ENCODE measurements at places on chromosomes 16 and 17. TPM values are rescaled to one million over a fixed set of nuclear protein-coding genes. Genes with fewer than 3 reads are reported as not detected.

CMTM2 gene
- 0.67 TPM for total RNA-seq

DNA sequence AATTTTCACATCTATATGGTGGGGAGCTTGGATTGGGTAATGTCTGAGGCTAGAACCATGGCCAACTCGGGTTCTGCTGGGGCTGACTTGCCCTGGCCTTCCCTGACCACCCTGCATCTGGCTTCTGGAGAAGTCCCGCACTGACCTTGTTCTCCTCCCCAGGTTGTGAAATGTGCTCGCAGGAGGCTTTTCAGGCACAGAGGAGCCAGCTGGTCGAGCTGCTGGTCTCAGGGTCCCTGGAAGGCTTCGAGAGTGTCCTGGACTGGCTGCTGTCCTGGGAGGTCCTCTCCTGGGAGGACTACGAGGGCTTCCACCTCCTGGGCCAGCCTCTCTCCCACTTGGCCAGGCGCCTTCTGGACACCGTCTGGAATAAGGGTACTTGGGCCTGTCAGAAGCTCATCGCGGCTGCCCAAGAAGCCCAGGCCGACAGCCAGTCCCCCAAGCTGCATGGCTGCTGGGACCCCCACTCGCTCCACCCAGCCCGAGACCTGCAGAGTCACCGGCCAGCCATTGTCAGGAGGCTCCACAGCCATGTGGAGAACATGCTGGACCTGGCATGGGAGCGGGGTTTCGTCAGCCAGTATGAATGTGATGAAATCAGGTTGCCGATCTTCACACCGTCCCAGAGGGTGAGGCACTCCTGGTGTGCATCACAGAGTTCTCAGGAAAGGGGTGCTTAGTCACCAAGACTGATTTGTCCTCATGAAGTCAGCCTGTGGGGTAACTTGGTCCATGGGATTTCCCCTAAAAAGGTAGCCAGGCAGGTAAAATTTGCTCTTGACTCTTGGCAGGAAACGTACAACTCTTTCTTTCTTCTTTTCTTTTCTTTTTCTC, 6.1 kb downstream of the NOD2 start:
- no peak for DNase-seq

GRCh38 chr17:79003661-79004411, 5.7 kb downstream of the CANT1 start:
- DNase-seq, result no peak

GRCh38 chr16:1363501-1364041, 11.8 kb downstream of the GNPTG start:
- no peak for DNase-seq

DNA sequence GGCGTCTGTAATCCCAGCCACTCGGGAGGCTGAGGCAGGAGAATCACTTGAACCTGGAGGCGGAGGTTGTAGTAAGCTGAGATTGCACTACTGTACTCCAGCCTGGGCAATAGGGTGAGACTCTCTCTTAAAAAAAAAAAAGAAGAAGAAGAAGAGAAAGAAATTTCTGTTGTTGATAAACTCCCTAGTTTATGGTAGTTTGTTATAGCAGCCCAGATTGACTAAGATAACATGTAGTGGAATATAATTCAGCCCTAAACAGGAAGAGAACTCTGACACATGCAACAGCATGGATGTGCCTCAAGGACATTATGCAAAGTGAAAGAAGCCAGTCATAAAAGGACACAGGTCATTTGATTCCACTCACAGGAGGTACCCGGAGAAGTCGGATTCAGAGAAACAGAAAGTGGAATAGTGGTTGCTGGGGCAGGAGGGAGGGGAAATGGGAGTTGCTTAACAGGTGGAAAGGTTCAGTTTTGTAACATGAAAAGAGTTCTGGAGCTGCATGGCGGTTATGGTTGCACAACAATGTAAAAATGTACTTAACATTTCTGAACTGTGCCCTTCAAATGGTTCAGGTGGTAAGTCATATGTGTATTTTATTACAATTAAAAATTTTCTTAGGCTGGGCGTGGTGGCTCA, 26.0 kb upstream of the PRM1 start:
- no peak for DNase-seq

- no peak for DNase-seq
Observed at GRCh38 chr17:76716146-76716838, 5.5 kb upstream of the MXRA7 start.

DNA sequence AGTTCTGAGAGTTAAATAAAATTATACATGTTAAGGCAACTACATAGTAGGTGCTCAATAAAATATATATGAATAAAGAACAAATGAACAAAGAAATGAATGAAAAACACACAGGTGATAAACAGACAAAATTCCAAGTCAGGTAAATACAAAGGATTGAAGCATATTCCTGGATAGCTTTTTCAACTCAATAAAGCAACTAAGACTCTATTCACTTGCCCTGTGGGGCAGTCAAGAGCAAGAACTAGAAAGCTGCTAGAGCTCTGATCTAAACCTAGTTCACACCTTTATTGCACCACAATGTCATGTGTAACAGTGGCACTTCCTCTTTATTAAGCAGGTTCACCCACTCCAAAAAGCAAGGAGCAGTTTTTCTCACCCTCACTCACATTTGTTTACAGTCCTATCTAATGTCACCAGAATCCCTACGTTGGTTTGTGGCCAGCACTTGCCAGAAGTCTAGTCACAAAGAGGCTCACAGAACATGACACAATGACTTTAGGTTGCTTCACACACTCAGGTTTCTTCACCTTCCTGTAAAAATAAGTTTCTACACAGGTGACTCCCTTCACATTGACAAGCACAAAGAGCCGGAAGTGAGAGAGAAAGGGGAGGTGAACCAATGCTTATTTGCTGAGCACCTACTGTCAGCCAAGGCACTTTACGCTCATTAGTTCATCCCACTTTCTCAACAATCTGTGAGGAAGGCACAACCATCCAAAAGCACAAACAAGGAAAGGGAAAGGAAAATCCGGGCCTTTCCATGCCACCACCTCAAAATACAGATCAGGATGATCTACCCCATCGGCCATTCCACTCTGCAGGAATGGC, 70.8 kb downstream of the XPO6 start:
- no peak for DNase-seq

SPSB3 gene
- 25.1 TPM for total RNA-seq
